ENCODE measurements at places on chromosomes 7 and 10. TPM values are rescaled to one million over a fixed set of nuclear protein-coding genes. Genes with fewer than 3 reads are reported as not detected.

GIMAP4 gene
- polyA plus RNA-seq: 4.6 TPM

FAM25G gene
- 123 TPM for polyA plus RNA-seq

SLC26A5 gene
- 0.06 TPM for polyA plus RNA-seq

PLAU gene
- polyA plus RNA-seq: 13.7 TPM

EPHA1 gene
- 74.6 TPM for polyA plus RNA-seq

SPDYE16 gene
- 0.08 TPM for polyA plus RNA-seq

EN2 gene
- polyA plus RNA-seq: 0.01 TPM

CLCN1 gene
- 0.31 TPM for polyA plus RNA-seq

LRRC4 gene
- 2.1 TPM for polyA plus RNA-seq

MINDY4 gene
- polyA plus RNA-seq: 1.3 TPM

SFTPD gene
- 1.3 TPM for polyA plus RNA-seq

CACNB2 gene
- polyA plus RNA-seq: 5.1 TPM

ZNF438 gene
- 3.0 TPM for polyA plus RNA-seq

AKR1C1 gene
- polyA plus RNA-seq: 18.5 TPM

CALML3 gene
- polyA plus RNA-seq: 330 TPM

CCL24 gene
- not detected for polyA plus RNA-seq

FFAR4 gene
- 0.15 TPM for polyA plus RNA-seq

PRTFDC1 gene
- polyA plus RNA-seq: 0.98 TPM

BUD31 gene
- 100 TPM for polyA plus RNA-seq

MMP21 gene
- 0.02 TPM for polyA plus RNA-seq

ARMS2 gene
- polyA plus RNA-seq: not detected

GPC2 gene
- polyA plus RNA-seq: 2.2 TPM

CALCR gene
- polyA plus RNA-seq: 0.01 TPM

TMEM236 gene
- 0.01 TPM for polyA plus RNA-seq

ITGA8 gene
- polyA plus RNA-seq: 3.6 TPM

CNNM1 gene
- polyA plus RNA-seq: 0.81 TPM

TLX1 gene
- not detected for polyA plus RNA-seq

SFTPA1 gene
- polyA plus RNA-seq: 0.29 TPM

SEMA3D gene
- 0.08 TPM for polyA plus RNA-seq

TDRD1 gene
- polyA plus RNA-seq: 0.08 TPM

MYL7 gene
- 0.53 TPM for polyA plus RNA-seq

ANKRD22 gene
- 46.0 TPM for polyA plus RNA-seq

RHOBTB1 gene
- 0.73 TPM for polyA plus RNA-seq

APBB1IP gene
- polyA plus RNA-seq: 0.98 TPM

FGFBP3 gene
- 0.84 TPM for polyA plus RNA-seq

TMEM176A gene
- 9.4 TPM for polyA plus RNA-seq

GNGT1 gene
- not detected for polyA plus RNA-seq

MACC1 gene
- 5.6 TPM for polyA plus RNA-seq

NXPH1 gene
- 0.02 TPM for polyA plus RNA-seq

DEPP1 gene
- 7.7 TPM for polyA plus RNA-seq

INMT gene
- 2.4 TPM for polyA plus RNA-seq

PDLIM1 gene
- 117 TPM for polyA plus RNA-seq

MRLN gene
- polyA plus RNA-seq: not detected

All from esophagus (tissue), 2 donors.